ENCODE measurements at places on chromosomes 4 and X.

DNA sequence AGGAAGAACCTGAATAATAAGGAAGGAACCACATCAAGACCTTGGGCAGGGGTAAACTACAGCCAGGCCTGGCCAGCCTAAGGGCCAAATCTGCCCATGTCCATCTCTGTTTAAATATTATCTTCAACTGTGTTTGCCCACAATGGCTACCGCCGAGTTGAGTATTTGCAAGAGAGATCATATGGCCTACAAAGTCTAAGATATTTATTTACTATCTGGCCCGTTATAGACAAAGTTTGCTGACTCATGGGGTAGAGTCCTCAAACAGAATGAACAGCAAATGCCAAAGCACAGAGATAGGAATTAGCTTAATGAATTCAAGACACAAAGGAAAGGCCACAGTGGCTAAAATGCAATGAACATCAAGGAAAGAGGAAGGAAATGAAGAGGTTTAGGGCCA, 44.8 kb downstream of the RPS6KA3 start:
- DNase-seq: no peak

DNA sequence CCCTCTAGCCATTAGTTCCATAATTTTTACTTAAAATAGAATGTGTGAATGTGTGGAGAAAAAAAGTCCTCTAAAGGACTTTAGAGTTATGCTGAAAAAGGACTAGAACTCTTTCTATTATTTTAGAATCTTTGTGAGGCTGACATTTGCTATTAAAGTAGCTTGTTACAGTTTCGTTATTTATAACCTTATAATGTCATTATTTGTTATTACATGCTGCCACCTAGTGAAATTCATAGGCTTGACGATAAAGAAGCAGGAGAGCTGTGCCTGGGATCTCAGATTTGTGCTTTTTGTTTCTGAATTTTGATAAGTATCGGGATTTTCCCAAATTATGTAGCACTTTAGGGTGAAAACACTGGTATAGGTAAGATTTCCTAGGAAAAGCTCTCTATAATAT, 38.5 kb upstream of the TAPT1 start:
- no peak for DNase-seq

DNA sequence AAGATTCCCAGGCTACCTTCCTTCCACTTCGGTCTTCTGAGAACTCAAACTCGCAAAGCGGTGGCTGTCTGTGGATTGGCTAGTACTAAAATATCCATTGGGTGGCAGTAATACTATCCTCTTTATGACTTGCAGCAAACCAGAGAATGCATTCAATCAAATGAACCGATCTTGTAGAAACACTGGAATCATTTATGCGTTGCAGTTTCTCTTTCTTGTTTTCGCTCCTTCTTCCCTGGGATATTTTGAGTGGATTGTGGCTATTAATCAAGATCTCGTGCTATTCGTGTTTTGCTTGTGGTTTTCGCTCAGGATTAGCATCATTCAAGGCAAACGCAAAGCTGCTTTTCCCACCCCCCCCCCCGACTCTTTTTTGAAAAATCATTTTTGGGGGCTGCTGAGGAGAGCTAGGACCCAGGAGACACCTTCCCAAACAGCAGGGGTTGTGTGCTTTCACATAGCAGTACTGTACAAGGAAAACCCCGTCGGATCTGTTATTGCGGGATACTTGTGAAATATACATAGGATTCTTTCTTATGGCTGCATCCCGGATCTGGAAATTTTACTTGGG, at the start of gene IL1RAPL1:
IL1RAPL1 (plus strand) TSS at position 466 of the 571 bp plus-strand sequence.
- no peak for DNase-seq

- DNase-seq: no peak
Measured at GRCh38 chr4:41077628-41078027, 136.7 kb downstream of the APBB2 start.

- no peak for DNase-seq
Measured at GRCh38 chr4:38060829-38061431, 100.7 kb downstream of the PTTG2 start.

GRCh38 chrX:116480059-116480458, 17.3 kb upstream of the CT83 start:
- DNase-seq: no peak

DNA sequence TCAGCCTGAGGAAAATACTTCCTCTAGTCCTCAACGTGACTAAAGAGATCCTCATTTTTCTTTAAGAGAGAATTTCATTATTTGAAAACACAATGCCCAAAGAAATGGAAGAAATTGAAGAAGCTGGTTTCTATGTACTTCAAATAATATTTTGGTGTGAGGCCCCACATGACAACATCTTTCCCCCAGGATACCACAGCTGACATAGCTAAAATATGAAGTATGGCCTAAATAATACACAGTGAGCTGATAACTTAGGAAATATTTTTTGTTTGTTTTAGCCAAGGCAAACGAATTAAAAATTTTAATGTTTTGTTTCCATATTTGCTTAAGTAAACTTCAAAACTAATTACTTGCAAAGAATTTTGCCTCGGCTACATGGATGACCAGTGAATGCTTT, 149.2 kb downstream of the CBR4 start:
- DNase-seq: no peak

DNA sequence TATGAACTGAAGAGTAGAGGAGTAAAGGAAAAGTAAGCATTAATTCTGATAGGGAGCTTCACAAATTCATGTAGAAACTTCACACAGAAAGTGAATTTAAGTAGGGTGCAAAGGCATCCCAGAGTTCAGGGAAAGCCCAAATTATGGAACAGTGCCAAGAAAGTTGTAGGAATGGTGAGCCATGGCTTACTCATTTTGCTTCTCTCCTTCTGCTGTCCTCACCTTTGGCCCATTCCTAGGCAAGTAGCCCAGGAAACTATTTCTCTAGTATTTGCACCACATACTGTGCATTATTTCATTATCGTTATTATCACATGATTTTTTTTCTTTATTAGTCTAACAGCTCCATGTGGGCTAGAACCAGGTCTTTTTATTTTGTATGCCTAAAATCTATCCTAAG, 34.9 kb upstream of the IL1RAPL1 start:
- no peak for DNase-seq

GRCh38 chr4:77310931-77311330, 153.9 kb downstream of the CCNG2 start:
- no peak for DNase-seq

DNA sequence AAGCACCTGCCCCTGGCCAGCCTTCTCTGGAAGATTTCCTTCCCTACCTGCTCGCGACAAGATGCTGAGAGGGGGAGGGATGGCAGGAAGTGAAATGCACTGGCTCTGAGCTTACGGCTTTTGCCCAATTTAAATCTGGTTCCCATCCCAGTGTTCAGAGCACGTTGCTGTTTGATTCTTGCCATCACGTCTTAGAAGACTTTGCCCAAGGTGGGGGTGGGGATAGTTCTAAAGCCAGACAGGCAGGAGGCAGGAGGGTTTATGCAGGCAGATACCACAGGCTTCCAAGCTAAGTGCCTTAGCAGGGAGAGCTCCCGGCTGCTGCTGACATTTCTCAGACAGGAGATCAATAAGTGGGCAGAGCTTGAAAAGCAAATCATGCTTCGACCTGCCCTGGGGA, 393.9 kb downstream of the MID1IP1 start:
- no peak for DNase-seq

- DNase-seq: no peak
Measured at GRCh38 chrX:121013897-121014455, 28.4 kb upstream of the CT47A1 start.

Measured in stimulated activated CD4-positive, alpha-beta T cell treated with anti-CD3 and anti-CD28 coated beads, TNF-alpha, amount 100 ng/mL, for 1 hour (primary cell).